WTC11 (cell line): ENCODE measurements at places on chromosomes 13 and 19.

- no peak for DNase-seq
These were observed 14.1 kb upstream of the ZFP14 start for GRCh38 chr19:36392916-36393673.

DNA sequence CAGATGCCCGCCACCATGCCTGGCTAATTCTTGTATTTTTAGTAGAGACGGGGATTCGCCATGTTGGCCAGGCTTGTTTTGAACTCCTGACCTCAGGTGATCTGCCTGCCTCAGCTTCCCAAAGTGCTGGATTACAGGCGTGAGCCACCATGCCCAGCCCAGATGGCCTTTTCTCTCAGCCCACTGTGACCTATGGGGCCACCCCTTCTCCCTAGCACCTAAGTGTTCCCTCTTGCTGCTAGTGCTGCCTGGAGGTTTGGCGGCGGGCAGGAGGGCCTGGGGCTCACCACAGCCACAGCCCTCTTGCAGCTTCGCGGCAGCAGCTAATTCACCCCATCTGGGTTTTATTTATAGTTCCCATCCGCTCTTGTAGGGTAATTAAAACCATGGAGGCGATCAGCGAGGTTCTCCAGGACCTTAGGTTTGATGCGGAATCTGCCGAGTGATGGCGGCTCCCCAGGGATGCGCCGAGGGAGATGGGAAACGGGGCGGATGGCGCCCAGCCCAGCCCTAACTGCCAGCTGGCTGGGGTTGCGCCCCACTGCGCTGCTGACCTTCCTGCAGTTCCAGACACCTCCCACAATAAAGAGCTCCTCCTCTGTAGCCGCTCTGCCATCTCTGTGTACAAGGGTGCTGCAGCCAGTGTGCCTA, 3.3 kb downstream of the REX1BD start:
- DNase-seq: no peak

- DNase-seq: no peak
These were observed 31.1 kb upstream of the TPM4 start for GRCh38 chr19:16045171-16045570.

- DNase-seq: no peak
These were observed 87.5 kb downstream of the ING1 start for GRCh38 chr13:110801044-110801443.
